ENCODE measurements at places on chromosomes 4 and X. TPM values are rescaled to one million over a fixed set of nuclear protein-coding genes. Genes with fewer than 3 reads are reported as not detected.

GRCh38 chr4:15550491-15550890, 80.8 kb downstream of the CC2D2A start:
- H3K27ac ChIP-seq, result no peak overlapping the region
- no peaks in the 10 kb centered on the region for H3K27me3 ChIP-seq
- H3K36me3 ChIP-seq, result peaks cover 6% of the 10 kb centered on the region
- no peak for DNase-seq

- DNase-seq, result no peak
- no peak overlapping the region for H3K27ac ChIP-seq
- H3K4me1 ChIP-seq, result no peaks in the 10 kb centered on the region
Observed at GRCh38 chr4:161314371-161314770, 849.4 kb downstream of the FSTL5 start.

CFP gene
- total RNA-seq, result 1.6 TPM

RRH gene
- not detected for total RNA-seq

DNA sequence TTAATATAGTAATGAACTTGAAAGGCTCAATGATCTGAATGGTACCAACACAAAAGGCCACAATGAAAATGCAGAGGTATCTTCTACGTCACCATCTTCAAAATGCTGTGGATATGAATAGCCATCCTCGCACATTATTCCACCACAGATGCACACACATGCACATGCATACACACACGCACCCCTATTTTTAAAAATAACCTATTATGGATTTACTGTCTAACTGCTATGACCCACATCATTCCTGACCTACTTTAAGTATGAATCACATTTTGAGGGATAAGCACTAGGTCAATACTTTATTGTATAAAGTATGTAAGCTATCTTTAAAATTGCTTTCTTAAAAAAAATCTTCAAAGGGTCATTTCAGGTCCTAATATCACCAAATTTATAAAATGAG, 24.4 kb upstream of the CORIN start:
- no peak for DNase-seq
- peaks cover 9% of the 10 kb centered on the region for H3K4me1 ChIP-seq
- no peak overlapping the region for H3K27ac ChIP-seq
- H3K27me3 ChIP-seq, result no peaks in the 10 kb centered on the region
- H3K36me3 ChIP-seq, result peaks cover 9% of the 10 kb centered on the region

DNA sequence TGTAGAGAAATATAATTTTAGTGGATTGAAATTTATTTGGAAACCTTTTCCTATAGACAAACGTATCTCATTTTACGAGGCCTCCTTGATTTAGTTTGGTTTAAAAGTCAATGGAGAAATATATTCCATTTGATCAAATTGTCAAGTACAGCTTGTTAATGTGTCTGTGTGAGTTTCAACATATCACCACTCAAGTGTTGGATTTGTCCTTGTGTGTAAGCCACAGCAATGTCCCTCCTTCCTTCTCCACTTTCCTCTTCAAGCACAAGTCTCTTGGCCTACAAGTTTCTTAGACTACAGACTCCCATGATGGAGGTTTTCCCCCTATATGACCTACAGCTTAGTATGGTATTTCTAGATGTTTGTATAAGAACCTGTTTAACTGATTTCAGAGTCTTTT, 104.7 kb downstream of the SYNPO2 start:
- H3K36me3 ChIP-seq, result no peaks in the 10 kb centered on the region
- no peak overlapping the region for H3K27ac ChIP-seq
- no peaks in the 10 kb centered on the region for H3K4me1 ChIP-seq
- no peak overlapping the region for H3K4me3 ChIP-seq
- H3K27me3 ChIP-seq, result no peaks in the 10 kb centered on the region

- H3K4me3 ChIP-seq, result no peak overlapping the region
- no peaks in the 10 kb centered on the region for H3K4me1 ChIP-seq
- DNase-seq, result no peak
- H3K36me3 ChIP-seq, result no peaks in the 10 kb centered on the region
- no peak overlapping the region for H3K27ac ChIP-seq
Observed at GRCh38 chrX:103017542-103017941, 46.4 kb downstream of the BEX1 start.

DNA sequence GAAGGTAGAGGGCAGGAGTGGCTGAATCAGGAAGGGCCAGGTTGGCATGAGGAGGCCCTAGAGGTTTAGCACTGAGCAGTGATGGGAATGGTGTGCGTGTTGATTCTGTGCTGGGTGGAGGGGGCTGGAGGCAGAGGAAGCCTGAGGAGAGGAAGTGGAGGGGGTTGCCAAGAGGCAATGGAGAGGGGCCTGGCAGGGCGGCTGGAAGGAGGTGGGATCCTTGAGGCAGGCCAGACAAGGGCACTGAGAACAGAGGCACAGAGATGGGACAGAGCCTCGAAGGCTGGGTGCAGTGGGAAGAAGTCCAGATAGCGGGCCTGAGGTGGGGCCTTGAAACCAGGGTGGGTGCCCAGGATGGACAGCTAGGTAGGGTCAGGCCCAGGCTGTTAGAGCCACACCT, 24.3 kb downstream of the SH3BP2 start:
- H3K36me3 ChIP-seq, result peaks cover 7% of the 10 kb centered on the region
- H3K27me3 ChIP-seq, result no peaks in the 10 kb centered on the region
- peak overlapping the region; percentile 83 for H3K27ac ChIP-seq
- peak overlapping the region; percentile 87 for H3K4me3 ChIP-seq
- H3K4me1 ChIP-seq, result peaks cover 11% of the 10 kb centered on the region

GRCh38 chrX:9708923-9709553, 56.6 kb downstream of the GPR143 start:
- H3K27ac ChIP-seq, result no peak overlapping the region
- H3K4me1 ChIP-seq, result peaks cover 7% of the 10 kb centered on the region
- H3K27me3 ChIP-seq, result no peaks in the 10 kb centered on the region
- no peak overlapping the region for H3K4me3 ChIP-seq
- H3K36me3 ChIP-seq, result peaks cover 25% of the 10 kb centered on the region
- DNase-seq, result peak; percentile 68

GRCh38 chrX:17605676-17606075, 131.6 kb upstream of the SCML1 start:
- peaks cover 44% of the 10 kb centered on the region for H3K4me1 ChIP-seq
- no peak for DNase-seq
- H3K27me3 ChIP-seq, result peaks cover 6% of the 10 kb centered on the region
- peak overlapping the region; percentile 81 for H3K27ac ChIP-seq

DNA sequence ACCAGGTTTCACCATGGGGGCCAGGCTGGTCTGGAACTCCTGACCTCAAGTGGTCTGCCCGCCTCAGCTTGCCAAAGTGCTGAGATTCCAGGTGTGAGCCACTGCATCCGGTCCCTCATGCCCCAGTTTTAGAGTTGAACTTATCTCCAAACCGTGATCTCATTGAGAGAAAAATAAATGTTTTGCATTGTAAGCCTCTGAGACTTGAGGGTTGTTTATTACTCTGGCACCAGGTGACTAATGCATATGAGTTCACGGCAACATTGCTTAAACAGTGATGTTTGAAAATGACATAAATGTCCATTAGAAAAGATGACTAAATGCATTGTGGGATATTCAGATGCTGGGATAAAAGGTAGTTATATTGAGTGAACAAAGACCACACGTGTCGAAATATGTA, 22.9 kb upstream of the FAT1 start:
- no peak overlapping the region for H3K4me3 ChIP-seq
- H3K27me3 ChIP-seq, result no peaks in the 10 kb centered on the region
- no peaks in the 10 kb centered on the region for H3K4me1 ChIP-seq
- no peak overlapping the region for H3K27ac ChIP-seq

CLDN2 gene
- total RNA-seq, result not detected

DNA sequence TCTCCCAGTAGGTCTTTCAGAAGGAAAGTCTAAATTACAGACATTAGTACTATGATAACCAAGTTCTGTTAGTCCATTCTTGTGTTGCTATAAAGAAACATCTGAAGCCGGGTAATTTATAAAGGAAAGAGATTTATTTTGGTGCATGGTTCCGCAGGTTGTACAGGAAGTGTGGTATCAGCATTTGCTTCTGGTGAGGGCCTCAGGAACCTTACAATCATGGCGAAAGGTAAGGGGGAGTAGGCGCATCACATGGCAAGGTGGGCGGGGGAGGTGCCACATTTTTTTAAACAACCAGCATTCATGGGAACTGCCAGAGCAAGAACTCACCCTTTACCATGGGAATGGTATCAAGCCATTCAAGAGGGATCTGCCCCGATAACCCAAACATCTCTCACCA, 26.2 kb upstream of the USP46 start:
- H3K4me3 ChIP-seq, result no peak overlapping the region
- H3K27me3 ChIP-seq, result no peaks in the 10 kb centered on the region
- no peaks in the 10 kb centered on the region for H3K4me1 ChIP-seq

- H3K36me3 ChIP-seq, result peaks cover 2% of the 10 kb centered on the region
- H3K27me3 ChIP-seq, result no peaks in the 10 kb centered on the region
- H3K27ac ChIP-seq, result no peak overlapping the region
- no peak overlapping the region for H3K4me3 ChIP-seq
- no peaks in the 10 kb centered on the region for H3K4me1 ChIP-seq
Observed at GRCh38 chrX:145405012-145405411, 157.7 kb downstream of the SPANXN1 start.

RPS6KA3 gene
- 26.0 TPM for total RNA-seq

GRCh38 chr4:5500165-5500564, 208.2 kb downstream of the EVC2 start:
- no peak overlapping the region for H3K27ac ChIP-seq
- H3K36me3 ChIP-seq, result peaks cover 11% of the 10 kb centered on the region
- no peaks in the 10 kb centered on the region for H3K27me3 ChIP-seq
- no peak overlapping the region for H3K4me3 ChIP-seq

TRMT10A gene
- 8.0 TPM for total RNA-seq

DNA sequence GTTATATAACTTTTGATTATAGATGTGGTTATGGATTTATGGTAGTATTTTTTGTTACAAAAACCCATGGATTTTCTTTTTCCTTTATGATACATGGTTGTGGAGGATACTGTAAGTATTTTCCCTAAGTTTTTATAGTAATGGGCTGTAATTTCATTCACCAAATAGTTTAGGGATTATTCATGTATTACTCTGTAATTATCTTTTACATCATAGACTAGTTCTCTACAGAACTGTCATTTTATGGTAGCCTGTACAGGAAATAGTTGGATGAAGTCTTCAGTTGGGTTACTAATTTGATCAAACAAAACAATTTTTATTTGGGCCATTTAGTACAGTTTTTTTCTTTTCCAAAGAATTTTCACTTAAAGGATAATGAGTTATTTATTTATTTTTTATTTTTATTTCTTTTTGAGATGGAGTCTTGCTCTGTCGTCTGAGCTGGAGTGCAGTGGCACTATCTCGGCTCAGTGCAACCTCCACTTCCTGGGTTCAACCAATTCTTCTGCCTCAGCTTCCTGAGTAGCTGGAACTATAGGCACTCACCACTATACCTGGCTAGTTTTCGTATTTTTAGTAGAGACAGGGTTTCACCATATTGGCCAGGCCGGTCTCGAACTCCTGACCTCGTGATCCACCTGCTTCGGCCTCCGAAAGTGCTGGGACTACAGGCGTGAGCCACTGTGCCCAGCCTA, 42.1 kb downstream of the RBPJ start:
- H3K4me3 ChIP-seq, result no peak overlapping the region
- peaks cover 26% of the 10 kb centered on the region for H3K4me1 ChIP-seq
- H3K36me3 ChIP-seq, result no peaks in the 10 kb centered on the region
- no peak overlapping the region for H3K27ac ChIP-seq
- H3K27me3 ChIP-seq, result no peaks in the 10 kb centered on the region
- DNase-seq, result no peak

NXF2B gene
- not detected for total RNA-seq

- no peak for DNase-seq
- H3K27me3 ChIP-seq, result no peaks in the 10 kb centered on the region
- H3K4me1 ChIP-seq, result no peaks in the 10 kb centered on the region
- no peak overlapping the region for H3K4me3 ChIP-seq
Observed at GRCh38 chrX:118594697-118595420, 99.2 kb downstream of the DOCK11 start.

CDKL2 gene
- total RNA-seq, result 1.1 TPM

DNA sequence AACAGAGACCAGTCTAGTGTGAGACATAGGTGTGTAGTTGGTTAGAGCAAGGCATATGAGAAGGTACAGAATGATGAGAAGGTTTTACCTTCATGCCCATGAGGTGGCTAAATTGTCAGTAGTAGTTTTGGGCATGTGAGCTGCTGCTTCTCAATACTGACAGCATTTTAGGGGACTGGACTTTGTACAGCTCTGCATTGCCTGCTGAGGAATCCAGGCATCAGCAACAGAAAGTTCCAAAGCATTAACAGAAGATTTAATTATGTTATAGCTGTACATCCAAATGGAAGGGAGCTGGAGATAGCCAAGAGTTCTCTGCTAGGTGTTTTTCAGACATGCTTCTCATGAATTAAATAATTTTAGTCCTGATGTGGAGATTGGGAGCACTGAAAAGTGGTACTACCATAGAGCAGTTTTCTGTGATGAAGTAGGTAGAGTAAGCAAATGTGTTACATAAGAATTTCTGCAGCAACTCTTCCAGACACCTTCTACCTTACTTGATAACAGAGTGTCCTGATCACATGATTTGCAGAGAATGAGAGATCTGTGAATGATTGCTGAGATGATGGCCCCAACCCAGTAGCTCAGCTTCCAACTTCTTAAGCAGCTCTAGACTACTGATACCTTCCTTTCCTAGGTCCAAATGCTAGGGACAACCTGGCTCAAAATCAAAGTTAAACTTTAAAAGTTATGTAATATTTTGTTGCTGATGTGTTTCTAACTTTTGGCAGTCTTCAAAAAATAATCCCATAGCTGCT, 30.4 kb downstream of the FNIP2 start:
- no peak overlapping the region for H3K27ac ChIP-seq
- H3K27me3 ChIP-seq, result no peaks in the 10 kb centered on the region
- H3K4me3 ChIP-seq, result no peak overlapping the region
- no peaks in the 10 kb centered on the region for H3K36me3 ChIP-seq
- peaks cover 4% of the 10 kb centered on the region for H3K4me1 ChIP-seq

Measured in neural crest cell (in vitro differentiated cells).